ENCODE measurements at places on chromosomes 2 and 18.

DNA sequence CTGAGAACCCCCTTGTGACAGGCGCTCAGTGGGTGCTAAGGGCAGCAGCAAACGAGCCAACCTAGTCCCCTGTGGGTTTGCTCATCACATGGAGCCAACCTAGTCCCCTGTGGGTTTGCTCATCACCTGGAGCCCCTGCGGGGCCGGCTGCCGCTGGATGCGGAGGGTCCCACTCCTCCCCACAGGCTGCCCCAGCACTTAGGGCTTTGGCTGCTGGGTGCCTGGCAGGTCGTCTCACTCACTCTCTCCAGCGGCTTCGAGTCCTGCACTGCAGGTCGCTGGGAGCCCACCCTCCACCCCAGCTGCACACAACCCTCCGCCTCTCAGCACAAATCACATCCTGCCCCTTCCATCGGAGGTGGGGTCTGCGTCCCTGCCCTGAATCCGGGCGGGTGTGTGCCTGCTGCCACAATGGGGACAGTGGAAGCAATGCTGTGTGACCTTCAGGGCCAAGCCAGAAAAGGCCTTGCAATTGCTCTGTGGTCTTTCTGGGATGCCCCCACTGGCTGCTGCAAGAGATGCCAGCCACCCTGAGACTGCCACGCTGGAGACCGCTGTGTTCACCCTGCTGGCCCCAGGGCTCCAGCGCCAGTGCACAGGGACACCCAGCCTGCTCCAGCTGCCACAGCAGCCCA lies 248.1 kb upstream of the SALL3 start:
- no peak for DNase-seq

GRCh38 chr2:99032786-99033185 lies 96.8 kb upstream of the CRACDL start:
- DNase-seq: no peak

- DNase-seq: no peak
Measured at GRCh38 chr2:239772721-239773120, 252.4 kb downstream of the NDUFA10 start.

- no peak for DNase-seq
Measured at GRCh38 chr2:85421260-85422071, 3.0 kb downstream of the SH2D6 start.

GRCh38 chr2:168030862-168031624 lies 216.4 kb downstream of the STK39 start:
- no peak for DNase-seq

DNA sequence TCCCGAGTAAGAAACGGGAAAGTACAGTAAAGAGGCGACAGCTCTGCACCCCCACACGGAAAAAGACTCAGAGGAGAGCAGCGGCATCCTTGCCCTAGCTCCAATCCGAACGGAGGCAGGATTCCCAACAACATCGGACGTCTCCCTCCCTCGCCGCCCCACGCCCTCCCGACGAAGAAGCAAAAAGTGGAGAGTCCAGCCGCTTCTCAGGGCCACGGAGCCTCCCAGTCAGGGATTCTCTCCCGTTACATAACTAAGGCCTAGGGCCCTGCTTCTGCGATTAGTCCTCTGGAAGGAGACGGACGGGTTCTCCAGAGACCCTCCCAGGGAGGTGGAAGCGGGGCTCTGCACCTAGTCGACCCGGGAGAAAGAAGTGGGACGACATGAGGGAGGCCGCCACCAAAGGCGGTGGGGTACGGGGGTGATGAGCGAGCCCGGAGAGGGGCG lies 587 bp downstream of the SUMO1 start:
- no peak for DNase-seq

DNA sequence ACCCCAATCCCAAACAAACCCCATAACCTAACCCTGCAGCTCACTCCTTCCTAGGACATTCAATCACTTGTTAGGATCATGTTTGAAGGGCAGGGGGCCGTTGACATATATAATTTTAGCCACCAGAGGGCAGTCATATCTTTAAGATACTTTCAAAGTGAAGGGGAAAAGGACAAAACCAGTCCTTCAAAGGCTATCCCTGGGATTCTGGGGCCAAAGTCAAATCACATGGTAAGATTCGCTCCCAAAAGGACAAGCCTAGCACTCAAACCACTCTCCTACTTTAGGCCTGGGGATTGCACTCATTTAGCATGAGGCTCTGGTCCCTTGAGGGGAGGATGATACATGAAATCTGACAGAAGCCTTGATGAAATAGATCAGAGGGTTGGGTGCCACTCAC lies 44.6 kb downstream of the HAUS1 start:
- DNase-seq: no peak

DNA sequence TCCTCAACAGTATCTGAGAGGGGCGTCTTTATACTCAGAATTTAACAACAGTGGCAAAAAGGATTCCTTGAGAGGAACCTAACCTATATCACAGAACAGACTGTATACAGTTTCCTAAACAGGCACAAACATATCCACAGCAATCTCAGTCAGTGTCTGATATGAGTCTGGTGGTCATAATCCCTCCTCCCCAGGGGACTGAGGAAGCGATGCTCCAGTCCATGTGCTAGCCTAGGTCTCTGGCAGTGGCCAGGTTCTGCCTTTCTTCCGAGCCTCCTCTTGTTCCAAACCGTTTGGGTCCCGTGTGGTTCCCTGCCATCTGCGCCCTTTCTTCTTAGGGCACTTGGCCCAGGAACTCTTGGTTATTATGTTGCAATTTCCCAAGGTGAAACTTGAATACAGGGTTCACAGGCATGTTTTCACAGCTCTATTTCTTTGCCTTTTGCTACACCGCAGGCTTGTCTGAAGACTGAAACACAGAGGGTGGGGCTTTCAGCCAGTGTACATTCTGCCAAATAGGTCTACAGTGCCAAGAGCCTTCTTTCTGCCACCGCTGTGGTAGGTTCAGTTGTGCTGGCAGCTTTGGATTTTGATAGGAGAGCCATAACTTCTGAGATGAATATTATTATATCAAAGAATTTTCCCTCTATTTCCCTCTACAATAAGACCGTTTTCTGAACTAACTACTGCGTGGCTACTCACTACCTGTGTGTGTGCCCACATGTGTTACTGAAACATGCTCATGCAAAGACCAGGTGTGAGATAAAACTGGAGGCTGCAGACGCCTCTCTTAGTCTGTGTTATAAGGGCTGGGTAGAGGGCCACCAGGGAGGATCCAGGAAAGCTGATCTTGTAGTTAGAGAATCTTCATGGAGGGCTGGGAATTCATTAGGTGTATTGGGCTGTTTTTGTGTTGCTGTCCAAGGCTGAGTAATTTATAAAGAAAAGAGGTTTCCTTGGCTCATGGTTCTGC lies 75.0 kb upstream of the HAAO start:
- DNase-seq: no peak

GRCh38 chr2:119745566-119745965 lies 14.2 kb upstream of the PTPN4 start:
- no peak for DNase-seq

DNA sequence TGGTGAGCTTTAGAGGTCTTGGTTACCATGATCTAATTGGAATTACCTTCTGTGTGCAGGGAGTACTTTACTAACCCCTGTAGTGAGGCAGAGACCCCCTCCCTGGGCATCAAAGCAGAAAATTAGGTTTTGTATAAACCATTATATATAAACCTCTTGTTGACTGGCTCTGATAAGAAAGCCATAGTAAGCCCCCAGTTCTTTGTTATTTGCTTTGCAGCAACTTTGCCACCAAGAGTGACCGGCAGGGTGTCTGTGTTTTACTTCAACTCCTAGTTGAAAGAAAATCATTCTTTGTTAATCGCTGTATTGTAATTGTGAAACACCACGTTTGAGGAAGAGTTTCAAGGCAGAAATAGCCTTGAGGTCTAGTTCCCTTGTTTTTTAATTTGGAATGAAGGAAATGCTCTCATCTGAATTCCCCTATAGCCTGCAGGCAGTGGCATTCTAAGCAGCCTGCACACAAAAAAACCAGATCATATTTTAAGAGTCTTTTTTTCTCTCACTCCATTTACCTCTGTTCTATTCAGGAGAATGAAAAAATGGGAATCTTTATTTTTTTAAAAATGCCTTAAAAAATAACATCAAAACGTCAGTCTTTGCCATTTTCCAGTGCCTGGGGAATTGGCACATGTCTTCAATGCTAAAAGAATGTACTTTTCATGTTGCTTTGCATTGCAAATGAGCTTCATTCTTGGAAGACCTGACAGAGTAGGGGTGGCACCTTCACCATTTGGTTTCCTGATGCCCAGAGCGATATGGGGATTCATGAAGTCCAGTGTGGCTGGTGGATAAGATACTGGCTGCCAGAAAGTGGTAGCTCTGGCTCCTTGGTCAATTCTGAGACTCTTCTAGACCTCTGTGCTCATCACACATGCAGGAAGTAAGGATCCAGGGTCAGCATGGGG lies 338.1 kb downstream of the SLC4A3 start:
- DNase-seq: no peak

GRCh38 chr18:58177896-58178470 lies 134.0 kb downstream of the NEDD4L start:
- no peak for DNase-seq

- no peak for DNase-seq
Measured at GRCh38 chr18:49651033-49651432, 89.2 kb downstream of the LIPG start.

DNA sequence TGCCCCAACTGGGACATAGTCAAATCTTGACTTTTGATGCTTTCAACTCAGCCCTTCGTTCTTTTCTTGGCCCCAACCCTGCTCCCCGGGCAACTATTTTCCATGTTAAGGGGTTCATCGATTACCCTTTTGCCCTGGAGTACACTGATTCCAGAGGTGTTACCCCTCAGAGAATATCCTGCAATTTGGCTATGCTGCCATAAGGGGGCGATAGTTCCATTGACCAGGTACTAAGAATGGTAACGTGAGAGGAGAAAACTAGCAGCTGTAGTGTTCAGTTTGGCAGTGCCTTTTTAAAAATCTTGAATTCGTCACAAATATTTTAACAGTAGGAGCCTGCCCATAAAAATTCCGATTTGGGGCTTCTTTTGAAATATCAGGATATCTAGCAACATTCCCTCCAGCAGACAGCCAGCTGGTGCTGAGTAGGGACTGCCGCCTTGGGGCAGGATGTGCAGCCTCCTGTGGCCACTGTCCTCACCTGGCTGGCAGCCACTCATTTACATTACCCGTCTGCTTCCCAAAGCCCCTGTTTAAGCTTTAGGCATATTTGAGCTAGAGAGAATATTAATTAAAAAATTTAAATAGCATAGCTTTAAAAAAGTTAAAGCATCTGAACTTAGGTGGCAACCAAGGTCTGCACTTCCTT lies 146.3 kb upstream of the SKOR2 start:
- no peak for DNase-seq

DNA sequence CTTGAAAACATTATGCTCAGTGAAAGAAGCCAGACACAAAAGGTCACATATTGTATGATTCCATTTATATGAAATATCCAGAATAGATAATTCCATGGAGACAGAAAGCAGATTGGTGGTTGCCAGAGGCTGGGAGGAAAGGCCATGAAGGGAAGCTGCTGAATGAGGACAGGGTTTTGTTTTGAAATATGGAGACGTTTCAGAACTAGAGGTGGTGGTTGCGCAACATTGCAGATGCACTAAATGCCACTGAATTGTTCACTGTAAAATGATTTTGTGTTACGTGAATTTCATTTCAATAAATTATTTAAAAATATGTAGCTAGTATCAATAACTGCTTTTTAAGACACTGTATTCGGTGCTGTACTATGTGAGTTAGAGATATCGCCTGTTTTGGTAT lies 101.7 kb upstream of the ZNF236 start:
- no peak for DNase-seq

DNA sequence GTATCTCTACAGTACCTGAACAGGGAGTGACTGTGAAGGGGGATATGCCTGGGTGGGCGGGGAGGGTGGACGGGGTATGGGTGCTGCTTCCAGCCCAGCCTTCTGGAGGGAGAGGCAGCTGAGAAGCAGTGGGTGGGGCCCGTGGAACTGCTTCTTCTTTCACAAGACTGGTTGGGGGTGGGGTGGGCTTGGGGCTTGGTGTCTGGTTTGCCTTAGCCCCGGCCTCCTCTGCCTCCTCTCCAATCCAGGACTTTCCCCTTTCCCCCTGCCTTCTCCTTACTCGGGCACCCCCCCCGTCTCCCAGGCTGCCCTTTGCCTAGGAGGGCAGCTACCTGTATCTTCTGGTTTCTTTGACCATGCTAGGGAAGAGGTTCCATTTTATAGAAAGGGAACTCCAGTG lies 233.4 kb downstream of the DYSF start:
- DNase-seq: no peak

All from activated gamma-delta T cell (primary cell).